Activated naive CD8-positive, alpha-beta T cell treated with anti-CD3 and anti-CD28 coated beads for 36 hours (primary cell): ENCODE measurements at places on chromosomes 2 and 18. TPM values are rescaled to one million over a fixed set of nuclear protein-coding genes. Genes with fewer than 3 reads are reported as not detected.
A peak's percentile ranks its signal among the peaks of the same experiment; 100 is the strongest.

GRCh38 chr2:172462849-172463381, 35.5 kb downstream of the ITGA6 start:
- H3K4me3 ChIP-seq: peak overlapping the region; percentile 27
- DNase-seq: no peak
- peaks cover 2% of the 10 kb centered on the region for H3K36me3 ChIP-seq
- peak overlapping the region; percentile 91 for H3K27ac ChIP-seq
- H3K4me1 ChIP-seq: peaks cover 83% of the 10 kb centered on the region

DNA sequence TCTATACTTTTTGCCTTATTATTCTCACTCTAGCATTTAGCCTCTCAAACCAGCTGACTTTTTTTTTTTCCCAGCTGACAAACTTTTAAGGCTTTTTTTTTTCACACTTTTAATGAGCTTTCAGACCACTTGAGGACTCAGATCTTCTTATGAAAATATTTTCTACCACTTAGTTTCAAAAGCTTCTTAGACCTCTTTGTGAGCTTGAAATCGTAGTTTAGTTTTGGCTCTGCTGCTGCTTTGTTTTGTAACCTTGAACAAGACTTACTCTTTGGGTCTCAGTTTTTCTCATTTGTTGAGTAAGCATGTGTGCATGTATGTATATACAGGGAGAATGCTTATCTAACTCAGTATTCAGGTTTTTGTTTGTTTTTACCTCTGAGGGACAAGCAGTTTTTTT, 3.5 kb downstream of the NBEAL1 start:
- peak overlapping the region; percentile 66 for H3K4me3 ChIP-seq
- no peak overlapping the region for H3K27ac ChIP-seq
- H3K4me1 ChIP-seq: peaks cover 34% of the 10 kb centered on the region
- no peaks in the 10 kb centered on the region for H3K36me3 ChIP-seq
- no peaks in the 10 kb centered on the region for H3K27me3 ChIP-seq
- no peak for DNase-seq

DNA sequence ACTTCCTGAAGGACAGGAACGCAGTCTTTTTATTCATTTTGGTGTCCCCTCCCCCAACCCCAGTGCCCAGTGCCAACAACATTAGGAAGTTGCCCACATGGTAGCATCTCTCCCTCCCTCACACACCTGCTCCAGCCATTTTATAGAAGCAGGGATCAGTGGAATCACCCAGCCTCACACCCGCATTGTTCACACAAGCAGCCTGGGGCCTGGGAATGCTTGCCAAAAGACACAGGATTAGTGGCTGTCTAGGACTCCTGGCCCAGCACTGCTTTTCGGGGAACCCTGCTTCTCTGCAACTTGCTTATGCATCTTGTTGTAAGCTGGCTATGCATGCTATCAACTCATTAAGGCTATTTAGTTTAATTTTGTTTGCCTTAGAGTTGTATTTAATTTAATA, 17.9 kb downstream of the TMEM37 start:
- H3K27me3 ChIP-seq: peaks cover 29% of the 10 kb centered on the region
- H3K27ac ChIP-seq: no peak overlapping the region
- H3K36me3 ChIP-seq: no peaks in the 10 kb centered on the region

- no peak overlapping the region for H3K27ac ChIP-seq
- H3K36me3 ChIP-seq: no peaks in the 10 kb centered on the region
- H3K4me1 ChIP-seq: no peaks in the 10 kb centered on the region
- peaks cover 5% of the 10 kb centered on the region for H3K27me3 ChIP-seq
These were observed 201.2 kb downstream of the TPGS2 start for GRCh38 chr18:36627637-36628036.

GRCh38 chr2:160207804-160208654, 8.0 kb upstream of the ITGB6 start:
- no peaks in the 10 kb centered on the region for H3K36me3 ChIP-seq
- peak; percentile 21 for DNase-seq
- H3K4me1 ChIP-seq: peaks cover 19% of the 10 kb centered on the region

- H3K4me1 ChIP-seq: no peaks in the 10 kb centered on the region
- no peak for DNase-seq
- no peak overlapping the region for H3K4me3 ChIP-seq
- H3K27me3 ChIP-seq: no peaks in the 10 kb centered on the region
- H3K36me3 ChIP-seq: no peaks in the 10 kb centered on the region
These were observed 537.8 kb upstream of the SLC39A10 start for GRCh38 chr2:195119231-195119630.

ALKAL2 gene
- not detected for total RNA-seq

TMEM178A gene
- total RNA-seq: 0.16 TPM

LYPD6 gene
- not detected for total RNA-seq
